Bronchus fibroblast of lung (primary cell): ENCODE measurements at places on chromosomes 2 and 18. TPM values are rescaled to one million over a fixed set of nuclear protein-coding genes. Genes with fewer than 3 reads are reported as not detected.

Gene ECEL1
- not detected in 2 replicates for total RNA-seq

Gene PGAP1
- total RNA-seq, result 1.5 and 2.5 TPM in 2 replicates

Gene ZBTB7C
- not detected in 2 replicates for total RNA-seq

Gene SPAG16
- 12.1 and 15.3 TPM in 2 replicates for total RNA-seq

Gene REG1B
- total RNA-seq, result not detected in 2 replicates

Gene RFTN2
- total RNA-seq, result 3.5 and 3.7 TPM in 2 replicates

Gene ANTXR1
- 23.8 and 24.5 TPM in 2 replicates for total RNA-seq

Gene UGT1A6
- total RNA-seq, result not detected in 2 replicates

Gene MALL
- 6.7 and 9.8 TPM in 2 replicates for total RNA-seq

Gene FABP1
- total RNA-seq, result not detected in 2 replicates

Gene PID1
- total RNA-seq, result 5.9 and 6.7 TPM in 2 replicates

Gene CD8B2
- total RNA-seq, result not detected in 2 replicates

Gene DIPK1C
- total RNA-seq, result not detected in 2 replicates

Gene CNOT11
- total RNA-seq, result 29.3 and 34.1 TPM in 2 replicates

Gene B4GALT6
- total RNA-seq, result 1.8 and 3.0 TPM in 2 replicates

Gene KIF1A
- 0.17 TPM in 1 of 2 replicates, not detected in the other for total RNA-seq

Gene RGPD4
- not detected in 2 replicates for total RNA-seq

Gene NFU1
- total RNA-seq, result 32.9 and 37.7 TPM in 2 replicates

Gene C1QL2
- total RNA-seq, result not detected in 2 replicates

Gene PKDCC
- 52.9 and 72.8 TPM in 2 replicates for total RNA-seq

Gene ARHGAP28
- total RNA-seq, result 7.4 and 8.2 TPM in 2 replicates

Gene RUFY4
- not detected in 2 replicates for total RNA-seq

Gene NEU4
- total RNA-seq, result not detected in 2 replicates

Gene PLGLB2
- total RNA-seq, result 0.89 TPM in 1 of 2 replicates, not detected in the other

Gene CD302
- 5.0 and 5.2 TPM in 2 replicates for total RNA-seq

Gene DNAJB2
- total RNA-seq, result 19.8 and 23.7 TPM in 2 replicates

Gene DOK6
- 0.15 and 0.17 TPM in 2 replicates for total RNA-seq

Gene SULT1C2
- total RNA-seq, result under 0.01 TPM in 1 of 2 replicates, not detected in the other

Gene GLB1L
- 11.4 and 12.9 TPM in 2 replicates for total RNA-seq

Gene CD28
- total RNA-seq, result not detected in 2 replicates

Gene ANO7
- total RNA-seq, result under 0.01 and 0.30 TPM in 2 replicates

Gene AQP12B
- not detected in 2 replicates for total RNA-seq

Gene HOXD4
- not detected in 2 replicates for total RNA-seq

Gene GAL3ST2
- not detected in 2 replicates for total RNA-seq

Gene HOXD8
- not detected in 2 replicates for total RNA-seq

Gene RESP18
- total RNA-seq, result not detected in 2 replicates

Gene BIN1
- total RNA-seq, result 38.8 and 40.7 TPM in 2 replicates

Gene MATN3
- 2.5 and 3.9 TPM in 2 replicates for total RNA-seq

Gene NYAP2
- total RNA-seq, result not detected in 2 replicates

Gene TTN
- total RNA-seq, result under 0.01 and 0.17 TPM in 2 replicates

Gene FOXI3
- not detected in 2 replicates for total RNA-seq

Gene ELOA2
- not detected in 2 replicates for total RNA-seq
